CD4-positive, alpha-beta T cell treated with Interleukin-6 for 4 hours (primary cell): ENCODE measurements at places on chromosomes 5 and 9.

DNA sequence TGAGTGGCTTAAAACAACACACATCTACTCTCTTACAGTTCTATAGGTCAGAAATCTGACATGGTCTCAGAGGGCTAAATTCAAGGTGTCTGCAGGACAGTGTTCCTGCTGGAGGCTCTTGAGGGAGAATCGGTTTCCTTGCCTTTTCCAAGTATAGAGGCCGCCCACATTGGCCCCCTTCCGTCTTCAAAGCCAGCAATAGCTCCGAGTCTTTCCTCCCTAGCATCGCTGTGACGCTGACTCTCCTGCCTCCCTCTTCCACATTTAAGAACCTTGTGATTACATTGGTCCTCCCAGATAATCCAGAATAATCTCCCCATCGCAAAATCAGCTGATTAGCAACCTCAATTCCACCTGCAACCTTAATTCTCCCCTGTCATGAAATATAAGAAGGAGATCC, 81.3 kb upstream of the IER5L start:
- DNase-seq, result no peak

DNA sequence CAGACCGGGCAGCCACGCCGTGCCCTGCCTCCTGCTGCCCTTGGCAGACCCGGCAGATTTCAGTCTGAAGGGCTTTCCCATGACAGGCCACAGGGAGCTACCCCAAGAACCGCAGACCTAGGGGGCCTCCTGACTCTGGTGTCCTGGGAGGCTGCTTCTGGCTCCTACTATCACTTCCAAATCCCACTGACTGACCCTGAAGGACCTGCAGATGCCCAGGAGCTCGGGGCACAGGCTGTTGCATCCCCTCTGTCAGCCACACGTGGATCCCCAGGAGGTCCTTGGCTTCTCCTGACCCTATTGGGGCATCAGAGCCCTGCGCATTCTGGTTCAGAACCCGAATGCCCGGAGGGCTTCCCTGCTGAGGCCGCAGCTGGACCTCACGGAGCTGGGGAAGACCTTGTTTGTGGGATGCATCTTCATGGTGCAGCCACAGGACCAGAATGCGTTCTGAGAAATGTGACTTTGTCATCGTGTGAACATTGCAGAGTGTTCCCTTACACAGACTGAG, 81.3 kb upstream of the IRX4 start:
- DNase-seq, result no peak

GRCh38 chr5:62395210-62395950, 8.3 kb downstream of the DIMT1 start:
- DNase-seq, result no peak

DNA sequence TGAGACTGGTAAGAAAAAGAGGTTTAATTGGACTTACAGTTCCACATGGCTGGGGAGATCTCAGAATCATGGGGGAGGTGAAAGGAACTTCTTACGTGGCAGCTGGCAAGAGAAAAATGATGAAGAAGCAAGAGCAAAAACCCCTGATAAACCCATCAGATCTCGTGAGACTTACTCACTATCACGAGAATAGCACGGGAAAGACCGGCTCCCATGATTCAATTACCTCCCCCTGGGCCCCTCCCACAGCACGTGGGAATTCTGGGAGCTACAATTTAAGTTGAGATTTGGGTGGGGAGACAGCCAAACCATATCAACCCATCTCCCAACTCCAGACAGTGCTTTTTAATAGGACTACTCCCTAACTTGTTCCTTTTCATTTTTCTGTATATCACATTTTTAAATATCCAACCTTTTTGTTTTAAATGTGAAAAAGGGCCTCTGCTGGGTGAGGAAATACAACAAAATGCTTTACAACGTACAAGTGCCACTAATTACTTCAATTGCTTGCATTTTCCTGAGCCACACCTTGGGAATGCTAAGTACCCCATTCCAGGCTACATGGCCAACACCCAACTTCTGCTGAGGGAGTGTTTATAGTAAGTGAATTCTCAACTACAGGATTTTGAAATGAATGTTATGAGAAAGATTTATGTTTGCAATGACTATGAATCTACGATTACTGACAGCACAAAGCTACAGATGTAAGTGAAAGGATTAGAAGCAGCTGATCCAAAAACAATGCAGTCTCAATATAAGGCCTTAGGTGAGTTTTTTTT, 294.1 kb upstream of the CD180 start:
- no peak for DNase-seq

GRCh38 chr9:109335929-109336328, 15.1 kb upstream of the EPB41L4B start:
- DNase-seq, result no peak

GRCh38 chr5:1196562-1196961, 4.8 kb upstream of the SLC6A19 start:
- no peak for DNase-seq
